ENCODE measurements at places on chromosomes 16 and 17.

GRCh38 chr17:38507436-38507835, 79.2 kb downstream of the ARHGAP23 start:
- no peak for DNase-seq

GRCh38 chr17:2338315-2338657, 985 bp downstream of the SGSM2 start:
- DNase-seq = no peak

DNA sequence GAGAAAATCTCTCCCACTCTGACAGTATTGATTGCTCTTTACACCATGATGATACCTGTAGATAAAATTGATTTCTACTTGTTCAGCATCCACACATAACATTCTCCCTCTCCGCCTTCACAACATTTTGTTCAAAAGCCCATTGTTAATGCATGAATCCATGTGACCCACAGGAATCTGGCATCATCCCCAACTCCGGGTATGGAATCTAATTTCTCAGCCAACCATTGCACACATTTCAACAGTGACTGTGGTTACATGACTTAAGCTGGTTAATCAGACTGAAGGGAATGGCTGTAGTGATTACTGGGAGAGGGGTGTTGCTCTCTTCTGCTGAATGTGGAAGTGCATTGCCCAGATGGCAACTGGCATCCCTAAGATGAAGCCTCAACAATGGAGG, 161.4 kb upstream of the C16orf82 start:
- DNase-seq = no peak

DNA sequence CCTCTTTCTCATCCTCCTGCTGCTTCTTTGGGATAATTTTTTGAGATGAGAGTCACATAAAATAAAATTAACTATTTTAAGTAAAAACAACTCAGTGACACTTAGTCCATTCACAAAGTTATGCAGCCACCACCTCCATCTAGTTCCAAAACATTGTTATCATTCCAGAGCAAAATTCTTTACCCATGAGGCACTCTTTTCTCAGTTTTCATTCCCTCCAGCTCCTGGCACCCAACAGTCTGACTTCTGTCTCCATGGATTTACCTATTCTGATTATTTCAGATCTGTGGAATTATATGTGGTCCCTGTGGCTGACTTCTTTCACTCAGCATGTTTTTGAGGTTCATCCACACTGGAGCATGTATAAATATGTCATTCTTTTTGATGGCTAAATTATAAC, 239.9 kb upstream of the DYNLRB2 start:
- DNase-seq = no peak

DNA sequence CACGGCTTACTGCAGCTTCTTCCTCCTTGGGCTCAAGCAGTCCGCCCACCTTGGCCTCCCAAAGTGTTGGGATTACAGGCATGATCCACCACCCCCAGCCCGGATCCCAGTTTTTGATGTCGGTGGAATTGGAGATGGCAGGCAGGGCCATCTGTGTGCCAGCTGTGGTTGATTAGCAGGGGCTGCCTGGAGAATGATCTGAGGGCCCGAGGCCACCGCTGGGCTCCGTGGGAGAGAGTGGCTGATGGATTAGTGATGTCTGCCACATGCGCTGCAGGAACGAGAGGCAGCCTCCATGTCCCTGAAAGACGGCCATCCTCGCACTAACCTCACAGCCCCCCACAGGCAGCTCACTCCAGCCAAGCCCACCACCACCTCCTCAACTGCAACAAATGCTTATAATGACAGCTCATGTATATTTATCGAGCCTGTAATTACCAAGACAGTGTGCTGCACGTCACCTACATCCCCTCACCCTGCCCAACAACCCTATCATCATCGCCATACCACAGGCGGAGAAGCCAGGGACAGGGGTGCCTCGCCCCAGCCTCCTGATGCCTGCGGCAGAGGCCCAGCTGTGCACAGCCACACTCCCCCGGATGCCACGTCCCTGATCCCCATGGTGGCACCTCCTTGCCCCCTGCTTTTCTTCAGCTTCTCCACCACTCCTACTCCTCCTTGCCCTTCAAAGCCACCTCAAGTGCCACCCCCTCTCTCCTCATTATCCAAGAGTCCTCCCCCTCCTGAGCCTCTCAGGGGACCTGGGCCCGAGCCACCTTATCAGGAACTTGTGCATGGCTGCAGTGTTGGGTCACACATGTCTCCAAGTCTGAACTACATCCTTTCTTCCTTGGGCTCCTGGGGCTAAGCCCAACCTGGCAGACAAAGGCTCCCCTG, 33.2 kb downstream of the ACTG1 start:
- no peak for DNase-seq

DNA sequence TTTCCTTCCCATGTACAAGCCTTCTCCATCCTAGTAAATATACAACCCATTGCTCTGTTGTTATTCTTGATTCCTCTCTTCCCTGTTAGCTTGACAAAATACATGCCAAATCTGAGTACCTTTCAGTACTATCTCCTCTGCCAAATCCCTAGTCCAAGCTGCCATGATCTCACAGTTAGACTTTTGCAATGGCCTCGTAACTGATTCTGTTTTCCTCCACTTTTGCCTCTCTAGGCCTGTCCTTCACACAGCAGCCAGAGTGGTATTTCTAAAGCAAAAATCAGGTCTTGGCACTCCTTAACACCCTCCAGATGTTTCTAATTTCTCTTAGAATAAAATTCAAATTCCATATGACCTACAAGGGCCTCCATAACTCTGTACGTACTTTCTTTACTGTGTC, 153.0 kb upstream of the RBL2 start:
- DNase-seq = no peak
